ENCODE measurements at places on chromosomes 6 and 20.

DNA sequence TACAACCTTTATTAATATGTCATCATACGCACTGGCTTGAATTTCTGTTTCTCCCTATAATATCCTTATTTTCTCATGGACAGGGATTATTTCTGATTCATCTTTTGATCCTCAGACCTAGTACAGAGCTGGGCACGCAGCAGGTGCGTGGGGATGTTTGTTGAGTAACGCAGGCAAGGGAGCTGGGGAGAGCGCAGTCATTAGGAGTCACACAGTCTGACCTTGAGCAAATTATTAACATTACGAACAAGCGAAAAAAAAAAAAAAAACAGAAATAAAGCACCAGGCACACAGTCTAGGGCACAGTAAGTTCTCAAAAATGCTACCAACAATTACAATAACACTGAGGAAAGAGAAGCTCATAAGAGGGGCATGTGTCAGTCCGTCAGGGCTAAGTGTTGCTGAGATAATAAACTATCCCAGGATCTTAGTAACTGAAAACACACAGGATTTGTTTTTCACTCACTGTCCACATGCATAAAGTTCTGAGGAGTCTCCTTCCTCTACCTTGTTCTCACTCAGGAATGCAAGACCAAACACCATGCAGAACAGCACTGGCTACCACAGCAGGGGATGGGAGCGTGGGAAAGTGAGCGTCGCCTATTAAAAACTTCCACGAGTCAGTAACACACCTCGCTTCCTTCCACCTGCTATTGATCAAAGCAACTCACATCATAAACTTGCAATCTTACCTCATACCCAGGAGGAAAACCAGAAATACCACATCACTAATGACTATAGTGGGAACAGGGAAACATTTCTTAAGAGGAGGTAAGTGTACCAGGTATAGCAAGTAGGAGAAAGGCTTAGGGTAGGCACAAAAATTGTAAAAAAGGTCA, 56.9 kb downstream of the PDE10A start:
- DNase-seq: no peak

GRCh38 chr6:126446248-126446647, 106.3 kb downstream of the CENPW start:
- DNase-seq: no peak

DNA sequence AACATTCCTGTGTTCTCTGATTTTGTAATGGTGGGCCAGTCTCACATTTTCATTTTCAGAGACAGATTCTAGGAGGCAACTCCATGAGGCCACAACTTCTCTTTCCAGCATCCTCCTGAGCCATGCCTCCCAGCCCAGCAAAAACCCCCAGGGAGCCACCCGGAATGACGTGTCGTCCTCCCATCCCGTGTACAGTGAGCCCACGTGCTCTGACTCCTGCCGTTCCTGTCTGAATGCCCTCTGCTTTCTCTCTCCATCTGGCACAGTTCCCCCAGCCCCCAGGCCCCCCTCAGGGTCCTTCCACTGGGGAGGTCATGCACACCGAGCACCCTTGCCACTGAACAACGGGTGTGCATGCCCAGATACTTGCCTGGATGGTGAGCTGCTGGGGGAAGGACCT, 38.0 kb downstream of the C20orf203 start:
- DNase-seq: no peak

DNA sequence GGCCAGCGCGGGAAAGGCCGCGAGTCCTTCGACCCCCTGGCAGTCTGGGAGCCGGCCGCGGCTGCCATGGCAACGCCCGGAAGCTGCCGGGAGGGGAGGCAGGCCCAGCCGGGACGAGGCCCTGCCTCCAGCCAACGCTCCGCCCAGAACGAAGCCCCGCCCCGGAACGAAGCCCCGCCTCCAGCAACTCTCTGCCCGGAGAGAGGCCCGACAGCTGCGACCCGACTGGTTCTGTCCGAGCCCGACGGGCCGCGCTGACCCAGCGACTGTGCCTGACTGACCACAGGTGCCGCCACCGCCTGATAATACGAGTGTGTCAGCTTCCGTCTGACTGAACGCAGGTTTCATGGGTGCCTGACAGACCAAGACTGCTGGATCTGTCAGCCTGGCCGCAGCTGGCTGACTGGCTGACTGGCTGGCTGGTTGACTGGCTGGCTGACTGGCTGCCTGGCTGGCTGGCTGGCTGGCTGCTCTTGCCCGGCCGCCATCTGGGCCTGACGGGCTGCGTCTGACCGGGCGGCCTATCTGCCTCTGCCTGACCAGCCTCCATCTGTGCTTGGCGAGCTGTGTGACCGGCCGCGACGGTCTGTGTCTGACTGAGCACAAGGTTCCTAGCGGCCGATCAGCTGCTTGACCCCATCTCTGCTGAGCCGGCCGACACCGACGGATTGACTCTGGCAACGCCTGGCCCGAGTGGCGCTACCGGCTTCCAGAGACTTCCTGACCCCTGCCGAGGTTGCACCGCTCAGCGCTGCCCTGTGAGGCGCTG, 89.7 kb upstream of the EPB41L1 start:
- DNase-seq: no peak

- DNase-seq: no peak
These were observed 191.1 kb downstream of the TASP1 start for GRCh38 chr20:13447385-13448180.

- DNase-seq: no peak
These were observed 12.8 kb upstream of the CCDC167 start for GRCh38 chr6:37512400-37513011.

DNA sequence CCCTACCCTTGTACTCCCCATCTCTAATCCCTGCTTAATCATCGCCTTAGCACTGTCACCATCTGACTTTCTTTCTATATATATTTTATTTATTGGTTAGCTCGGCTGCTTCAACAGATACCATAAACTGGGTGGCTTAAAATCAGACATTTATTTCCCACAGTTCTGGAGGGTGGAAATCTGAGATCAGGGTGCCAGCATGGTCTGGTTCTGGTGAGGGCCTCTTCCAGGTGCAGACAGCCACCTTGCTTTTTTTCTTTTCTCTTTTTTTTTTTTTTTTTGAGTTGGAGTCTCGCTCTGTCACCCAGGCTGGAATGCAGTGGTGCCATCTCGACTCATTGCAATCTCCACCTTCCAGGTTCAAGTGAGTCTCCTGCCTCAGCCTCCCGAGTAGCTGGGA, 127.5 kb upstream of the ESR1 start:
- no peak for DNase-seq

DNA sequence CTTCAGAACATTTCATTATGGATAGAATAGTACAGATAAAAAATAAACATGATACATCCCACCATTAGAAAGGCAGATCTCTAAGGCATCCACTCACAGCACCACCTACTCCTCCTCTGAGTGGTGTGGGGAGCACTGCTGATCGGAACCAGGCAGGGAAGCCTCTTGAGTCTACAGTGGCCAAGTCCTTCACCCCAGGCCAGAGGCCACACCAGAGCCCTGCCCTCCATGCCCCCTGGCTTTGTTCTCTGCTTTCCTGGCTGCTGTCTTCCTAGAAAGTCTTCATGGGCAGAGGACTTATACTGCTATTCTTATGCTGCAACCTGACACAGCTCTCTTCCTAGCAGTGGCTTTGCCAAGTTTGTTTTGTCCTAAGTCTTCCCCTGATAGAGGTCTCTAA, 201.8 kb upstream of the THBS2 start:
- DNase-seq: no peak

GRCh38 chr6:26123947-26124780, 36.9 kb downstream of the HFE start:
- peak; percentile 99 for DNase-seq

- no peak for DNase-seq
These were observed 10.0 kb downstream of the JPH2 start for GRCh38 chr20:44176833-44177534.

- no peak for DNase-seq
These were observed 233.7 kb downstream of the THBS2 start for GRCh38 chr6:169019727-169020491.

DNA sequence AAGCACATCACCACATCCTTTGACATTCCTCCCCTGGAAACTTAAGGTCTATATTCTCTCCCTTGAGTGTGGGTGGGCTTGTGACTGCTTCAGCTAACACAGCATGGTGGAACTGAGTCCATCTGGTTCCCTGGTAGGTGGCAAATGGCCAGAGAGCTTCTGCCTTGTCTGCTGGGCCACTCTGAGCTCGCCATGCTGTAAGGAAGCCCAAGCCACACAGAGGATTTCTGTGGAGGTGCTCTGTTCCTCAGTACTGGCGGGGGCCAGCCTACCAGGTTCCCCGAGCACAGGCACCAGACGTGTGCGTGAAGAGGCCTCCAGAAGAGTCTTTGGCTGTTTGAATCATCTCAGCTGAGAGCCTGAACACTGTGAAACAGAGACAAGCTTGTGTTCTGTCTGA, 41.6 kb upstream of the PMEPA1 start:
- no peak for DNase-seq

DNA sequence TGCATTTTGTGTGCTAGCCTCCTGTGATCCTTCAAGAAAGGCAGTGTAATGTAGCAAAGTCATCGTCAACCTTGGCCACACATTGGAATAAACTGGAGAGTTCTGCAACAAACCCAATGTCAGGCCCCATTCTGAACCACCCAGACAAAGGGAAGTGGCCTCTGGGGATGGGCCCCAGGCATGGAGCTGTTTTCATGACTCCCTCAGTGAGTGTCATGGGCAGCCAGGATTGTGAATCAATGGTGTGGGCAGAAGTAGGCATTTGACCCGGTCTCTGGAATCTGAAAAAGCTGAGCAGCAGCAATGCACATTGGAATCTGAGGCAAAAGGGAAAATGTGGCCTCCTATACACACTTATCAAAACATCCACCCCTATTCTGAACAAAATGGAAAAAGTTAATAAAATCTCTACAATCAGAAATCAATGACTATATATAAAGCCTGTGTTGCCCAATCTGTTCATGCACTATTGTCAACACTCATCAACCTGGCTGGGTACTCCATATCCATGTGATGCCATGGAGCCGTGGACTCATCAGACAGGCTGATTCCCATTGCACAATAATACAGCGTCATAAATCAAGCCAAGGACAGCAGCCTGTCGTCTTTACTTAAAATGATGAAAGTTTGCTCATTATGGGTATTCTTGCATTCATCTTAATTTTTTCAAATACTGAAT, 134.9 kb upstream of the STMND1 start:
- DNase-seq: no peak

- peak; percentile 27 for DNase-seq
These were observed 198.4 kb upstream of the TENT5A start for GRCh38 chr6:81950877-81951276.

GRCh38 chr6:167906899-167907298, 80.2 kb downstream of the AFDN start:
- peak; percentile 29 for DNase-seq

GRCh38 chr6:38714239-38715015, 684 bp upstream of the DNAH8 start:
- no peak for DNase-seq

- no peak for DNase-seq
These were observed 102.9 kb upstream of the MARCKS start for GRCh38 chr6:113754291-113754690.

DNA sequence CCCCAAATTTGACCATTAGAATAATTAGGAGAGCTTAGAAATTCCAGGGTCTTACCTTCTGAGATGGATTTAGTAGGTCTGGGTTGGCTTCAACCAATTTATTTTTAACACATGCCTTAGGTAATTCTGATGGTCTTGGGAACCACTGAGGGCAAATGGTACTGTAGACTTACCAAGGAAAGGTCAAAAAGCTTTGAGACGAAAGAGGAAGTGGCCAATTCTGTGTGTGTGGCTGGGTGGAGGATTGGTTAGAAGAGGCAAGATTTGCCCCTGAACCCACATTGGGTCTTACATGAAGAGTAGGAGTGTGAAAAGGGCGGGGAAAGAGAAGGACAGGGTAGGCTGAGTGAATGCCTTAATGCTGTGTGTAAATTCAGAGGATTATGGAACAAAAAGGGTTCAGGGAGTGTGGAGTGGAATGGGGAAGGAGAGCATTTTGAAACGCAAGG, 2.7 kb downstream of the ITCH start:
- no peak for DNase-seq

DNA sequence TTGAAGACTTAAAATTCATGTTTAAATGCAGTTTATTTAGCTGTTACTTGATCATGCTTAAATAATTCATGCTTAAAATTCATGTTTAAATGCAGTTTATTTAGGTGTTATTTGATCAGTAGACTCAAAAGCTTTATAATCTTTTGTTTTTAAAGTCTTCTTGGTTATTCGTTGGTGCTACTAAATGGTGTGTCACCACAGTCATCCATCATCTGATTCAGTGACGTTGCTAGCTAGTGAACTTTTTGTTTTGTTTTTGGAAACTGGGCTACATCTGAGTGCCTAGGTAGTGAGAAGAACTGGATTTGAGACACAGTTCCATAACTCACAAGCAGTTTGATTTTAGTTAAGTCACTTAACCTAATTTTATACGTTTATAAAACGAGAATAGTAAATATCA, 20.9 kb downstream of the SCAF8 start:
- no peak for DNase-seq

DNA sequence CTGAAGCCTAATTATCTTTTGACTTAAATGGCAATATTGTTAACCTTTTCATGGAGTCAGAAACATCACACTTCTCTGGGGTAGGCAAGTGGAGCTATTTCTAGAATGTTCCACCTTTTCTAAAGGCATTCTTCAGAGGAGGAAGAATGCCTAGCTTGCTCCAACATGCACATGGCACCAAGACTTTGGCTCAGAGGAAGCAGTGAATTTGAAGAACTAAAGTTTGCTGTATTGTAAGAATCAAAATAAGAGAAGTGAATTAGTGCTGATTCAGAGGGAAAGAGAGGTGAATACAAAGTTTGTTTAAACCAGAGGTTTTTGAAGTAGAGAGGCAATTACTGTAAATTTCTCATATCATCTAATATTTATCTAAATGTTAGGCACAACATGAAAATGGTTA, 92.2 kb downstream of the SOBP start:
- no peak for DNase-seq

DNA sequence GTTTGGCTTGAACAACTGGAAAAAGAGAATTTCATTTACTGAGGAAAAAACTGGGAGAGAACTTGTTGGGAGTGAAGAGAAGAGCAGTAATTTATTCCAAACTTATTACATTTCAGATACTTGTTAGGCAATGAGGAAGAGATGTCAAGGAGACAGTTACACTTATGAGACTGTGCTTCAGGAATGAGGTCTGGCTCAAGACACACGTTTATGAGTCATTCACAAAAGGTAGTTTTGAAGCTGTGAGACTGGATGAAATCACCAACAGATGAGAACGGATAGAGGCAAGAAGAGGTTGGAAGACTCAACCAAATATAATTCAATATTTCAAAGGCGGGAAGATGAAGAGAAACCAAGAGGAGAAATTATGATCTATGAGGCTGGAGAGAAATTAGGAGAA, 70.6 kb upstream of the DEFB112 start:
- DNase-seq: peak; percentile 59

- no peak for DNase-seq
These were observed 246.7 kb downstream of the MAFB start for GRCh38 chr20:40442181-40442963.

- DNase-seq: no peak
These were observed 51.1 kb downstream of the TCP11 start for GRCh38 chr6:35089935-35090505.

GRCh38 chr6:134419716-134420115, 101.8 kb upstream of the SGK1 start:
- DNase-seq: no peak

GRCh38 chr6:139027620-139028182, 844 bp upstream of the ABRACL start:
- DNase-seq: no peak

Measured in epithelial cell of prostate (primary cell).